LHCN-M2 (cell line): ENCODE measurements at places on chromosomes 12 and 14.
A peak's percentile ranks its signal among the peaks of the same experiment; 100 is the strongest.

DNA sequence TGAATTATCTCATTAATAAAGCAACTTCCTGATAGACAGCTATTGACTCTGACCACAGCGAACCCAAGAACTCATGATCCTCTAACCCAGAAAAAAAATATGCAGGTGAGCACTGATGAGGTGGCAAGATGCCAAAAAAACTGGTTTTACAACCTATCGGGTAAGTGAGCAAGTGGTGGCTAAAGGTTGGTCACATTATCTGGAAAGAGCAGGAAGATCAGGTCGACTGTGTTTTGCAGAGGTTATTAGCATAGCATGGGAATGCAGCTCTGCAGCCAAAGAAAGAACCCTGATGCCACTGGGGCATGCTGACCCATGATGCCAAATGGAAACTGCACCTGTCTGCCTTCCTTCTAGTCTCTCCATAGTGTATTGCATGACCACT, 23.5 kb downstream of the BHLHE41 start:
- no peak for DNase-seq

GRCh38 chr12:106031761-106032622, 106.8 kb downstream of the NUAK1 start:
- no peak for DNase-seq

DNA sequence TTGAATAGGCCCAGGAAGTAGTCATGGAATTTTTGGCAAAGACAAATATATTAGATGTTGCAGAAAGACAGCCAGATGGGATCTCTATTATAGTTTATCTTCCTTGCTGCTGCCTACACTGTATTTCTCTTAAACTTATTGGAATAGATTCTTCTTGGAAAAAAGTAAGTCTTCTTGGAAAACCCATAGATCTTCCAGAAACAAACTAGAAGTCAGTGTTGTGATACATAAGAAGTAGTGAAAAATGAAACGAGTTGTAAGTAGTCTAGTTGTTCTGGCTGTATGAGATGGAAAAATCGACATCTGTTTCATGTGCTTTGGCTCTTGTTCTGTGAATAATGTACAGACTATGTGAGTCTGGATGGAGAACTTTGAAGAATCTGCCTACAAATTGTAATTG, 29.0 kb downstream of the GLIPR1L2 start:
- no peak for DNase-seq

DNA sequence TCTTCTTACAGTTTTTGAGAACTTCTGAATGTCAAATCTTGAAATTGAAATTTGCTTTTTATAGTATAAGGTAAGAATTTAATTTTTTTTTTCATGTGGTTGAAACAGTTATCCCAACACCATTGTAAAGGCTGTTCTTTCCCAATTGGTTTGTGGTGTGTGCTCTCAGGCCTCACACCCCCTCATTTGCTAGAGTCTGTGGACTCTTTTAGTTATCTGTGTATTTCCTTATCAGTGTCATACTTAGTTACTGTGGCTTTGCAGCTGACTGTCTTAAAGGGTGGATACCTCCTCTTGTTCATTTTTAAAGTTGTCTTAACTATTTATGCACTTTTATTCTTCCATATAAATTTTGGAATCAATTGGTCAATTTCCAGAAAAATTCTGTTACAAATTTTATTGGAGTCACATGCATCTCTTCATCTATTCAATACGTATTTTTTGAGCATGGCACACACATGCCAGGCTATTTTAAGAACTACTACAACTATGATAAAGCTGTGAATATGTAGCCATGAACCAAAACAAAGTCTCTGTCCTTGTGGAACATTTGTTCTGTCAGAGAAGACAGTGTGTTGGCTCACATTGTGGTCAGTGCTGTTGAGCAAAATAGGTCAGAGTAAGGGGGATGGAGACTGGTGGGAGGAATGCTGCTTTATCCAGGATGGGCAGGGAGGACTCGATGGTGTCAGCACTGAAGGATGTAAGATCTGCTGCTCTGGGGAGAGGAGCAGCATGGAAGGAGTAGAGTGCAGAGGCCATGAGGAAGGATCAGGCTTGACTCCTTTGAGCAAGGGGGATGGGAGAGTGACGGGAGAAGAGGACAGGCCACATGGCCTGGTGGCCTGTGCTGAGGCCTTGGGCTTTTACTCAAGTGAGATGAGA, 24.1 kb downstream of the FGF23 start:
- DNase-seq, result no peak

DNA sequence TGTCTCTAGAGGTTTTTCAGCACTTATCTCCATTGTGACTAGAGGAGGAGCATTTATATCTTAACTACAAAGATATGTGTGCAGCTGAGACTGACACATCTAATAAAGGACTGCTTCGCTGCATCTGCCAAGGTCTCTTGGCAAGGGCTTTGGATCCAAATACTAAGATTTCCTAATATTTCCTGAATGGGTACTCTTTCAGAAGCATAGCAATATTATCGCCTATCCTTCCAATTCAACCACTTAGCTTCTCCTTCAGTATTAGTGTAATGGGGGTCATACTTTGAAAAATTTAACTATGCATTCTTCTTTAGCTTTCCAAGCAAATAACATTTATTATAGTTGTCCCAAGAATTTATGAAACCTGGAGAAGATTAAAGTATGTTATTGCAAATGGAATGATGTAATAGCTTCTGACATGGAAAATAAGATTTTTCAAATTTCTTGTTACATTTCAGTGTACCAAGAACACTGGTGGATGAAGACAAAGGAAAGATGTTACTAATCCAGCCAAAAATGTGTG, 243.0 kb upstream of the PDE3A start:
- DNase-seq, result no peak

GRCh38 chr12:119283310-119283709, 51.2 kb upstream of the CCDC60 start:
- no peak for DNase-seq

GRCh38 chr12:130097342-130097741, 64.9 kb upstream of the FZD10 start:
- DNase-seq, result no peak

DNA sequence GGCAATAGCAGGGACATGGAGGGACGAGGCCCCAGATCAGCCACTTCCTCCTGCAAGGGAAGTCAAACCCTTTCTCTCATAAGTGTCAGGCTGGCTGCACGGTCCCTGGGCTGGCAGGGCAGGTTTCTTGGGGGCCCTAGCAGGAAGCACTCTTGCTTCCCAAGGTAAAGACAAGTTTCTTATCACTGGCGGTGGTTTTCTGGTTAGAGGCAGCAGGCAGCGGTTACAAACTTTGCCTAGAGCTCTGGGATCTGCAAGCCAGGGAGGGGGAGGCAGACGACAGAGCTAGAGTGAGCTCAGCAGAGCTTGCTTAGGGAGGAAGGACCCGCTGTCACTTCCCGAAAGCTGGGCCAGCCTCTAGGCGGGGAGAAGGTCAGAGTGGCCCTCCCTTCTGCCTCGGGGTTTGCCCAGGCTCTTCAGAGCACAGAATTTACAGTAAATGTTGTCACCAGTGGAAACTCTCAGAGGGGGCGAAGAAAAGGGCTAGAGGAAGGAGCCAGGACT, 20.4 kb downstream of the BATF start:
- DNase-seq, result no peak

DNA sequence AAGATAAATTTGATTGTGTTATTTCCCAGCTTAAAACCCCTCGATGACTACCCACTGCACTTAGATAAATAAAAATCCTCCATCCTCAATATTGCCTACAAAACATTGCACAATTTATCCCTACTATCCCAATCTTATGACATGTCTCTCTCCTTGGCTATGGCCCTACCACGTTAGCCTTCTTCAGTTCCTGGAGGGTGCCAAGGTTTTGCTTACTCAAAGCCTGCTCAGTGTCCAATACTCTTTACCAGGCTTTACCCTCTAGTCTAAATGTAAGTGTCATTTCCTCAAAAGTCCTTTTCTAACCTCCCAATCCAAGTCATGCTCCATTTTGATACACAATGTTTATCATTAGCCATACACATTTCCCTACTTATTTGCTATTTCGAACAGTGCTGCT, 35.0 kb upstream of the PPM1A start:
- no peak for DNase-seq

GRCh38 chr12:13471471-13471870, 274.9 kb downstream of the EMP1 start:
- DNase-seq, result no peak

GRCh38 chr14:68367536-68367935, 425.3 kb downstream of the ZFP36L1 start:
- no peak for DNase-seq

DNA sequence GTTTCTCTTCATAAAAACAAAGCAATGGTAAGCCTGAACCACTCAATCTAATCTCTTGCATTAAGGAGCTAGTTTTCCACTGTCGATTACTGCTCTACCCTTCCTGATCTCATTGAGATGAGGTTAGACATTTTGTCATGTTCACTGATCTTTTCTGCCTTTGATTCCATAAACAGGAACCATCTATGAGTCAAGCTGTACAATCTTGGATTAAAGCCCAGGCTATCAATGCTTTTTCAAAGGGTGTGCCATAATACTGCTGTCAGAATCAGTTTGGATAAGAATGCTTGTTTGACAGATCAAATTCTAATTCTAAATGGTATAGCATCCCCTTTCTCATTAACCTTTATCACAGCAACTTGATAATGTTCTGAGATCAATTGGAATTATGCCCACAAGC, 16.1 kb downstream of the GRIP1 start:
- DNase-seq, result peak; percentile 7

GRCh38 chr14:77861201-77861600, 61.3 kb downstream of the ADCK1 start:
- DNase-seq, result no peak
